ENCODE measurements at places on chromosomes 1 and 21. TPM values are rescaled to one million over a fixed set of nuclear protein-coding genes. Genes with fewer than 3 reads are reported as not detected.

DNA sequence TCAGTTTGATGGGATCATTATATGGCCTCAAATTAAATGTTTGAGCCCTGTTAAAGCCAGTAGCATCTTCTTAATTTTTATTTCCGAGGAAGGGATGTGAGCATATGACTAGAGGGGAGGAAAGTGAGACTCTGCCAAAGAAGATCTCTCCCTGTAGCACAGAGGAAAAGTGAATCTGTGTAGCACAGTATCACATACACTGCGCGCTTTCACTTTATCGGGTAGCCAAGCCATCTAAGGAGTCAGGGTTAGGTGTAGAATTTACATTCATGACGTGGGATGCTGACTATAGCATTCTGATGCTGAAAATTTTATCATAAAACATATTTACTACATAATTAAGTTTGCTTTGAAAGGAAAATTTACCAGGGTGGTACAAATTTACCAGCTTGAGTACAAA is 24.0 kb downstream of the LRRC8D start:
- H3K27ac ChIP-seq = no peak overlapping the region
- no peaks in the 10 kb centered on the region for H3K36me3 ChIP-seq
- H3K4me1 ChIP-seq = no peaks in the 10 kb centered on the region
- DNase-seq = no peak
- H3K4me3 ChIP-seq = no peak overlapping the region

DNA sequence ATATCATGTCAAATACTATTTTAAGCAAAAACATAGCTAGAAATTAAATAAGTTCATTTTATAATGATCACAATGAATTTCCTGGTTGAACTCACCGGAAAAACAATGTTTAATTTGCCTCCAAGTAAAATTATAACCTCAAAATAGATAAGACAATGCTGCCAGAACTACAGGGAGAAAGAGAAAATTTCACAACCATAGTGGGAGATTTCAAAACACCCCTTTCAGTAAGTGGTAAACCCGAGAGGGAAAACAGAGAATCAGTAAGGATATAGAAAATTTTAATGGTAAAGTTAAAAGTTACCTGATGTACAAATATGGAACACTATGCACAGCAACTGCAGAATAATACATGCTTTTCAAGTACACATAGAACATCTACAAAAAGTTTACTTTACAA is 43.2 kb upstream of the PLA2G4A start:
- no peak overlapping the region for H3K4me3 ChIP-seq
- no peaks in the 10 kb centered on the region for H3K27me3 ChIP-seq
- no peak for DNase-seq
- H3K36me3 ChIP-seq = no peaks in the 10 kb centered on the region

The FCGR2B gene
- 23.0 TPM for total RNA-seq

- H3K4me3 ChIP-seq = no peak overlapping the region
- DNase-seq = no peak
- no peaks in the 10 kb centered on the region for H3K4me1 ChIP-seq
Observed at GRCh38 chr1:114104949-114105348, 48.7 kb downstream of the SYT6 start.

The GUCA2A gene
- total RNA-seq = not detected

The FBXO44 gene
- total RNA-seq = 12.6 TPM

The ZNF683 gene
- total RNA-seq = not detected

The PIGR gene
- 80.9 TPM for total RNA-seq

- peaks cover 9% of the 10 kb centered on the region for H3K36me3 ChIP-seq
- H3K27ac ChIP-seq = no peak overlapping the region
- no peaks in the 10 kb centered on the region for H3K27me3 ChIP-seq
- H3K4me3 ChIP-seq = no peak overlapping the region
- H3K4me1 ChIP-seq = no peaks in the 10 kb centered on the region
Observed at GRCh38 chr1:17032741-17033140, 21.0 kb upstream of the ATP13A2 start.

GRCh38 chr1:117295001-117295400 is 72.2 kb upstream of the MAN1A2 start:
- H3K36me3 ChIP-seq = no peaks in the 10 kb centered on the region
- H3K4me1 ChIP-seq = no peaks in the 10 kb centered on the region
- H3K27ac ChIP-seq = no peak overlapping the region
- H3K27me3 ChIP-seq = no peaks in the 10 kb centered on the region

DNA sequence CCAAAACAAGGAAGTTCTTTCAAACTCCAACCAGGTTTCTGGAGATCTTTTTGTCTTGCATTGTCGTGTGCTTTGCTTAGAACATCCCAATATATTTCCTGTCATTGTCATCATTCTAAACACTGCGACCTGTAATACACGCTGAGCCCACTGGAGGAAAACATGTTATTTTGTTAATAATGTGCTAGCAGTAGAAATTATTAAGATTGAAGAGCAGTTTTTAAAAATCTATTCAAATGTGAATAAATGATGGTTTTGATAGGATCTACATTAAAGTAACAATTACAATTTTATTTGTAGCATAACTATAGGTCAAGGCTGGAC is 268.5 kb downstream of the PTPRC start:
- no peak overlapping the region for H3K27ac ChIP-seq
- no peaks in the 10 kb centered on the region for H3K4me1 ChIP-seq
- H3K4me3 ChIP-seq = no peak overlapping the region
- no peaks in the 10 kb centered on the region for H3K27me3 ChIP-seq
- no peaks in the 10 kb centered on the region for H3K36me3 ChIP-seq

- H3K4me3 ChIP-seq = no peak overlapping the region
- DNase-seq = no peak
- H3K4me1 ChIP-seq = no peaks in the 10 kb centered on the region
- no peak overlapping the region for H3K27ac ChIP-seq
Observed at GRCh38 chr1:48450505-48450904, 21.5 kb downstream of the SPATA6 start.

The FMOD gene
- total RNA-seq = 6.9 TPM

The ADAM15 gene
- total RNA-seq = 27.9 TPM

GRCh38 chr1:235809688-235810397 is 56.9 kb downstream of the LYST start:
- no peaks in the 10 kb centered on the region for H3K36me3 ChIP-seq
- no peaks in the 10 kb centered on the region for H3K27me3 ChIP-seq
- H3K4me3 ChIP-seq = no peak overlapping the region
- no peak overlapping the region for H3K27ac ChIP-seq

- H3K27me3 ChIP-seq = no peaks in the 10 kb centered on the region
- H3K27ac ChIP-seq = no peak overlapping the region
- no peaks in the 10 kb centered on the region for H3K36me3 ChIP-seq
- no peaks in the 10 kb centered on the region for H3K4me1 ChIP-seq
- no peak overlapping the region for H3K4me3 ChIP-seq
- no peak for DNase-seq
Observed at GRCh38 chr1:51321924-51322280, 8.5 kb downstream of the TTC39A start.

GRCh38 chr1:56481140-56481694 is 98.1 kb downstream of the PLPP3 start:
- H3K27me3 ChIP-seq = no peaks in the 10 kb centered on the region
- no peak overlapping the region for H3K27ac ChIP-seq
- H3K36me3 ChIP-seq = no peaks in the 10 kb centered on the region
- no peaks in the 10 kb centered on the region for H3K4me1 ChIP-seq

The ADGRL4 gene
- total RNA-seq = 14.9 TPM

The TMEM61 gene
- 0.31 TPM for total RNA-seq

GRCh38 chr1:183872403-183872802 is 67.5 kb downstream of the RGL1 start:
- DNase-seq = no peak
- H3K4me1 ChIP-seq = no peaks in the 10 kb centered on the region
- no peaks in the 10 kb centered on the region for H3K36me3 ChIP-seq
- no peak overlapping the region for H3K4me3 ChIP-seq

Measured in right lobe of liver (tissue), 6 donors.